ENCODE measurements at places on chromosomes 6 and 20.

GRCh38 chr6:86712039-86712438, 225.3 kb upstream of the HTR1E start:
- no peak for DNase-seq

DNA sequence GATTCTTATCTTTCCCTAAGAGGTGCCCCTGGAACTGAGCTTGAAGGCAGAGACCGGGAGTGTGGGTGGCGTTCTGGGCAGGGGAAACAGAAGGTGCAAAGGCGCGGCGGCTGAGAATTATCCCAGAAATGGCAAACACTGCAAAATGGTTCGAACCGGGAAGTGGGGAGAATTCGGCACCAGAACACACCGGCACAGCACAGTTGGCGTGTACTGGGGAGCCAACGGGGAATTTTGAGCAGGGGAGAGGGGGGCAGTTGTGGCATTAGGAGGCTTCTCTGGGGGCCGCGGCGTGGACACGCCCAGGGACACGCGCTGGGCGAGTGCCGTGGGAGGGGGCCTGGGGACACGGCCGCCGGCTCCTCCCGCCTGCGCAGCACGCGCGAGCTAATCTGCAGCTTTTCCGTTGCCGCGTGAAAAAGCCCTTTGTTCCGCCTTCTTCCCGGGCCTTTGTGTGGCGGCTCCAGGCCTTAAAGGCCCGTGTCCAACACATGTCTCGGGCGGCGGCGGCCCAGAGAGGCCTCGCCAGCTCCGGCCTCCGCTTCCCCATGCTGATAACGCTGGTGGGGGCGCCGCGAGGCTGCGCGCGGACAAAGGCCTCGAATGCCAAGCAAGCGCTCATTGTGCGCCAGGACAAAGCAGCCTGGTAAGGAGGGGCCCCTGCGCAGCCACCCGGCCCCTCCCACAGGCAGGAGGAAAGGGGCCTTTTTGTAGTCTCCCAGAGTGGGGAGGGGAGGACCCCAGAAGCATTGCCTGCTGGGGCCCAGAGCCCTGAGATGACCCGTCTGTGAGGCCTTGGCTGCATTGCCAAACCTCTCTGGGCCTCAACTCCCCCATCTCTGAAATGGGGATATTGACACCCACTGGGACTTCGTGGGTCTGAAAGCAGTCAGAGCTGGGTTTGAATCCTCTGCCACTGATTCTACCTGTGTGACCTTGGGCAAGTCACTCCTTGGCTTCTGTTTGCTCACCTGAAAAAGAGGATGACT, 82.8 kb downstream of the CD40 start:
- DNase-seq = no peak

- no peak for DNase-seq
Observed at GRCh38 chr20:59331721-59332329, 31.4 kb downstream of the EDN3 start.

GRCh38 chr20:38873050-38873581, 53.1 kb upstream of the FAM83D start:
- DNase-seq = no peak

- DNase-seq = no peak
Observed at GRCh38 chr6:134495890-134496248, 178.0 kb upstream of the SGK1 start.

GRCh38 chr6:53526000-53526399, 18.9 kb downstream of the GCLC start:
- DNase-seq = no peak

DNA sequence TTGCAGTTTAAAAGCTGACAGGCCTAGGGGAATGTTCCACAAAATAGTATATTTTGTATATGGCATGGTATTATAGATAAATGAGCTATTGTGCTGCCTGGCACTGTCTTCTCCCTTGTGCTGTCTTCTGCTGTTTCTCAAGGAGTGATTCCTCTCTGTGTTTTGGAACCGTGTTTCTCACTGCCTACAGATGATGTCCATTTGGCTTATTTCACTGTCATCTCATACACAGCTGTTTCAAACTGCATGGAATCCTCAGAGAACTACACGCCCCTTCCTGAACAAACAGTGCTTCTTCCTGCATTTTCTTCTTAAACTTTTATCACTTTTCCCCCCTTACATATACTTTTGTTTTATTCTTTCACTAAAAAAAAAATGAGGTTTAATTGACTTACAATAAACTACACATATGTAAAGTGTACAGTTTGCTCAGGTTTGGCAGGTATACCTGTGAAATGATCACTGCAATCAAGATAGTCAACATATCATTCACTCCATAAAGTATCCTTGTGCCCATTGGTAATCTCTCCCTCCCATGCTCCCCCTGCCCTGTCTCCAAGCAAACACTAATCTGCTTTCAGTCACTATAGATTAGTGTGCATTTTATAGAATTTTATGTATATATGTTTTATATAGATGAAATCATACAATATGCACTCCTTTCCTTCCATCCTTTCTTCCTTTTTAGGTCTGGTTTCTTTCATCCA, 43.0 kb downstream of the CBFA2T2 start:
- no peak for DNase-seq

GRCh38 chr6:30707281-30707850, 9.7 kb downstream of the MDC1 start:
- no peak for DNase-seq

DNA sequence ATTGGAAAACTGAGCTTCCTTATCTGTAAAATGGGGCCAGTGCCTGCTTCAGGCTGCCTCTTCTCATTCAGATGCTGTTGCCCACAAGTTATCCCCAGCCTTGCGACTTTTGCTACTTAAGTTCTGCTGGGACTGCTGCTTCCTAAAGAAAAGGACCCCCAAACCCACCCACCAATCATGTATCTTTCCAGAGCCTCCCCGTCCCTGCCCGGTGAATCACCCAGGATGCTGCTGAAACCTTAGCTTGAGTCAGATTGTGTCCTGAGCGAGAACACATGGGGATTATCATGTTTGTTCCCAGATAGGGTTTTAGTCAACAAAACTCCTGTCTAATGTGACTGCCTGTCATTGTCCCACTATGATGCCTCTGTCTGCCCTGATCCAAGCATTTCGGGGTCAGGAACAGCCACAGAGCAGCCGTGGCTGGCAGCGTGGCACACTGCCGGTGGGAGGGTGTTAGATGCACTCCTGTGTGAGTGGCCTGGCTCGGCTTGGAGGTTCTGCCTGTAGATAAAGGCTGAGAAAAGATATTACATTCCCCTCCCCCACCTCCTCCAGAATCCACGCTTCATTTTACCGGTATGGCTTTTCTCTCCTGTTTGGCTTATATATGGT, 79.9 kb downstream of the TOX2 start:
- no peak for DNase-seq

DNA sequence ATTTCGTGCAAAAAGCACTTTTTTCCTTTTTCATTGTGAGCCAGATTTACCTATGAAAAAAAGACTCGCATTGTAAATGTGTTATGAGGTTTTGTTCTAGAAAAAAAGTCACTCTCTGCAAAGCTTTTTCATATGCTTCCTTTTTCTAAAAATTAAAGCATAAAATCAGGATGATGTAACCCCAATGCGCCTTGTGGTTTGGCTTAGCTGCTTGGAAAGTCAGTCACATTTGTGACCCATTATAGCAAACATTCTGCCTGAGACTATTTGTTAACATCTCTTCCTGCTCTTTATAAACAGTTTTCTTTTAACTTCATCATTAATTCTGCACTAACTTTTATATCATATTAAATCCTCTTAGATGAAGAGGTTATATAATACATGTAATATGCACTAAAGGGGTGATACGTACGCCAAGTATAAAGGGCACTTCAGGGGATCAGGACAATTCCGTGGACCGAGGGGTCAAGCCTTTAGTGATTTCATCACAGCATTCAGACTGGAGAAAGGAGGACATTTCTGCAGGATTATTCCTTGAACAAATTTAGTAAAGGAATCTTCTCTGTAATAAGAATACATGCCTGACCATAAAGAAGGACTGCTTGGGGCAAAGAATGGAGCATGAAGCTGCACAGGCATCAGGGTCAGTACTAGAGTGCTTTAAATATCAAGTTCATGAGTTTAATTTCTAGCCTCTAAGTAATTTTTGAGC, 48.1 kb upstream of the SMLR1 start:
- DNase-seq = peak; percentile 12

GRCh38 chr6:130760006-130760405, 67.2 kb upstream of the SMLR1 start:
- no peak for DNase-seq

DNA sequence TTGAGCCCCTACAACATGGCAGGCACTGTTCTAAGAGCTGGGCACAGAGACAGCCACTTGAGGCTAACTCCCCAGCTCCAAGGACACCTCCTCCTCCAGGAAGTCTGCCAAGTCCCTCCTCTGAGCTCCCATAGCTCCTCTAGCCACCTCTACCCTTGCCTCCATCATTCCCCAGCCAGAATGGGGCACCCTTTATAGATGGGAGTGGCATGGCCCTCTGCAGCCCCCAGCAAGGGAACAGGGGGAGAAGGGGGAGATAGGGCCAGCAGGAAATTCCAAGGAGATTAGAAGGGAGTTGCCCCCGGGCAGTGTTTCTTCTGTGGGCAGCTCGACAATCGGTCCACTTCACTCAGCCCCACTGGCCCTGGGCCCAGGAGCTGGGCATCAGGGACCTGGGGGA, 19.7 kb upstream of the TLDC2 start:
- no peak for DNase-seq

DNA sequence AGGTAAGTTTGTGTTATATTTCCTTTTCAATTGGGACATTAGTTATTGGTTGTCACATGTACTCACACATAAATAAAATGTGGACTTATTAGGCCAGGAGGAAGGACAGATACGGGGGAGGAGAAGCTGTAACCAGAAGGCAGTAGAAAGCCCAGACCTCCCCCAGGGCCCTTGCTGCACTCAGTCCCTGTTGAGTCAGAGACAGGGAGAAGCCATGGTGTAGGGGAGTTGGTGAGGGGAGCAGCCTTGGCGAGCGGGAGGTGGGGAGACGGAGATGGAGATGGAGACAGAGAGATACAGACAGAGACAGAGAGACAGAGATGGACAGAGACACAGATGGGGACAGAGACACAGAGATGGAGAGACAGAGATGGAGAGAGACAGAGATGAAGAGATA, 263.2 kb downstream of the DLL1 start:
- no peak for DNase-seq

DNA sequence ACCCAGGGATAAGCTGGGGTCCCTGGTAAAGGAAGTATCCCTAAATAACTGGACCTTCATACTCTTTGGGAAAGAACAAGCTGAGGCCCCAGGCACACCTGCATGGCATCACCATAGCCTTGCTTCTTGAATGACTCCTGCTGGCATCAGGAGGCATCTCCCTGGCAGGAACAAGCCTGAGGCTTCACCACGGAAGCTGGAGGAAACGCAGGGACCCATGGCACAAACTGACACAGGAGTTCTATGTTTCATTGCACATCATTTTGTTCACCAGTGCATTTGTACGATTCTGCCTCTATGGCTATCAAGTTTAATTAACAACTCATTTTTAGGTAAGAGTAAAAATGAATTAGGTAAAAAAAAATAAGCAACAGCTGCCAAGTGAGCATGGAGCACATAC, 619 bp upstream of the PDE7B start:
- no peak for DNase-seq

GRCh38 chr20:15547119-15547518, 1026.1 kb downstream of the KIF16B start:
- DNase-seq = no peak

DNA sequence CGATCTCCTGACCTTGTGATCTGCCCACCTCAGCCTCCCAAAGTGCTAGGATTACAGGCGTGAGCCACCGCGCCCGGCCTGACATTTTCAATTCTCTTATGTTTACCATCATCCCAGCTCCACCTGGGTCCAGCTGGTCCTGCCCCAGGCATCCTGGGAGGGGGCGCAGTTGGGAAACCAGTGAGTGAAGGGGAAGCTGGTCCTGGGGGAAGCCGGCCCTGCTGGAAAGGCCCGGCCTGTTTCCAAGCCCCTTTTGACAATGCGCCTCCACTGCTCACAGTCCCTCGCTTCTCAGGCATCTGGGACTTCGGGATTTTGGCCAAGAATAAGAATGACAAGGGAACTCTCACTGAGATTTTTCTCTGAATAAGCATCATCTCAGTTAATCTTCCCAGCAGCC, 14.2 kb downstream of the SLC13A3 start:
- DNase-seq = no peak

DNA sequence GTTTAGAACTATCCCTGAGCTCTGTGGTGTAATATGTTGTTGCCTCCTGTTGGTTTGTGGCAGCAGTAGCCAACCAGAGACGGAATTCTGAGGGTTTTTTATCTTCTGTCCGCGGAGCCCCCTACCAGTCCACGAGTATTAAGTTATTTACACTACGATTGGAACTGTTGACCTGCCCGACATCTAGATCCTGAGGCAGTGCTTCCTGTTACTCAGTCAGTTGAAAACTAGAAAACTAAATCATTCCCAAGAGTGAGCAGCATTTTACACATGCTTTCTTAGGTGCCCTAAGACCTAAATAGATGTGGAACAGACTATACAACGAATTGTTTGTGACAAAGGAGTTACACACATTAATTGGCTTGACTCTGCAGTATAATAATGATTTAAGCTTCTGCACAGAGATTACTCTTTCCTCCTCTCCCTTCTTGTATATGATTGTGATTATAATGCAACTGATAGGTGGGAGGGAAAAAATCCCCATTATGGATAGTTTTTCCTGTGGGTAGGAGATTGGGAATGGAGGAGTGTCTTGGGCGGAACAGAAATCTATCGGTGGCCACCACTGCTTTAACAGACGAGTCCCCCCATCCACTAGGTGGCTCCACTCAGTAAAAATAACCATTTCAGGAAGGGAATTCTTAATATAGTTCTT, 1.7 kb downstream of the LOC128125822 start:
- peak; percentile 36 for DNase-seq

- no peak for DNase-seq
Observed at GRCh38 chr6:168012431-168013249, 15.2 kb downstream of the KIF25 start.

- DNase-seq = no peak
Observed at GRCh38 chr20:3857405-3857804, 10.8 kb downstream of the MAVS start.

GRCh38 chr20:35039146-35039545, 53.5 kb downstream of the TRPC4AP start:
- DNase-seq = no peak

DNA sequence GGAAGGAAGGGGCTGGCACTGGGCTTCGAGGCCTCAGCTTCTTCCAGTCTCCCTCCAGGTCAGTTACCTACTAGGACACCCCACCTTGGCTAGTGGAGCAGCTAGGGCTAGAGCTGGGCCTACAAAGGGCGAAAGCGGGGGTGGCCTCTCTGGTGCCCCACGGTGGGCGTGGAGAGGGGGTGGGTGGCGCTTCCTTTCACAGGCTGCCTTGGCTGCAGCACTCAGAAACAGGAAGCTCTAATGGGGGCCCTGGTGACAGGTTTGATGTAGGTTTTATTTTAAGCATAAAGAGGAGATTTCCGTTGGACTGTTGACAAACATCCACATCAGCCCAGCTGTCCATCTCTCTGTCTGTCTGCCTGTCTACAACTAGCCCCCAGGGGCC, 13.4 kb downstream of the FAM110A start:
- DNase-seq = peak; percentile 57

- no peak for DNase-seq
Observed at GRCh38 chr6:143513410-143513809, 1.9 kb upstream of the FUCA2 start.

GRCh38 chr20:10367943-10368701, 65.9 kb downstream of the MKKS start:
- no peak for DNase-seq
